Transverse colon (tissue), 4 donors: ENCODE measurements at places on chromosomes 4 and X. TPM values are rescaled to one million over a fixed set of nuclear protein-coding genes. Genes with fewer than 3 reads are reported as not detected.

Gene CFAP99
- not detected for total RNA-seq

Gene EXOC1L
- not detected for total RNA-seq

Gene PHKA1
- total RNA-seq: 1.8 TPM

Gene FGFBP2
- total RNA-seq: 2.2 TPM

Gene TADA2B
- 24.5 TPM for total RNA-seq

Gene FNIP2
- total RNA-seq: 63.7 TPM

Gene LNX1
- total RNA-seq: 35.5 TPM

Gene GAGE12H
- total RNA-seq: not detected
